ENCODE measurements at places on chromosomes 2 and 18.

DNA sequence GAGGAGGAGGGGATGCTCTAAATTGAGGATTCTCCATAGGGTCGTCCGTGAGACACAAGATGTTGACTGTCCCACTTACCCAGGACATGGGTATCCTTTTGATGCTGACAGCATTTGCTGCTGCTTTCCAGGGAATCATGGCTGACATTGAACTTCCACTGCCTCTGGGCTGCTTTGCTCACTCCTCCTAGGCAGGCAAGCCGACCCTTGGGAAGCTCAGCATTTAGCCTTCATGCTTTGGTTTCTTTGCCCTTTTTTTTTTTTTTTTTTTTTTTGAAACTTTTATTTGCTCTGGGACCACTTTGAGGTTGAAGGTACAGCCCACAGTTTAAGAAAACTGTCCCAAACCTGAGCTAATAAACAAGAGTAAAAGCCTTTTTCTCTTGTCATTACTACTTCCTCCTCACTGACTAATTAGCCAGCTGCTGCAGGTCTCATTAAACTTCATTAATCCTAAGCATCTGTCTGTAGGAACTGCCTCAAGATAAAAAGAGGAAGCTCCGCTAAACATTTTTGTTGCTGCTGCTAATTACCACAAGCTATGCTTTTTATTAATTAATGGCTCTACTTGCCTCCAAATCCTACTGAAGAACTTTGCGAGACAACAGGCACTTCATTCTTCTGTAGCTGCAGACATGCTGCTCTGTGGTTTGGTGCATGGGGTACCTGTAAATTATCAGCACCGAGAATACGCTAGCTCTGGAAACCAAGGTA is 125.4 kb downstream of the SPTBN1 start:
- DNase-seq = no peak

DNA sequence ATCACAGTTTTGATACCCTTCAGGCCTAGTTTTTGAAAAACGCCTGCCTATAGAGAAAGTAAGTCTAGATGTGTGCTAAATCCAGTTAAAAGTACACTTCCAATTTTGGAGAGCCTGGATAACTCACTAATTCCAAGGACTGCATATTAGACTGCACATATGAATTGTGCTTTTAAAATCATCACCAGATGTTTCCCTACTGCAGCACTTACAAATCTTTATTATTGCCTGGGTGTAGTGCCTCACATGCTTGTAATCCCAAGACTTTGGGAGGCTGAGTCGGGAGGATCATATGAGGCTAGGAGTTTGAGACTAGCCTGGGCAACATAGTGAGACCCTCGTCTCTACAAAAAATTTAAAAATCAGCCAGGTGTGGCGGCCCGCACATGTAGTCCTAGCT is 35.9 kb upstream of the HTR2B start:
- no peak for DNase-seq

DNA sequence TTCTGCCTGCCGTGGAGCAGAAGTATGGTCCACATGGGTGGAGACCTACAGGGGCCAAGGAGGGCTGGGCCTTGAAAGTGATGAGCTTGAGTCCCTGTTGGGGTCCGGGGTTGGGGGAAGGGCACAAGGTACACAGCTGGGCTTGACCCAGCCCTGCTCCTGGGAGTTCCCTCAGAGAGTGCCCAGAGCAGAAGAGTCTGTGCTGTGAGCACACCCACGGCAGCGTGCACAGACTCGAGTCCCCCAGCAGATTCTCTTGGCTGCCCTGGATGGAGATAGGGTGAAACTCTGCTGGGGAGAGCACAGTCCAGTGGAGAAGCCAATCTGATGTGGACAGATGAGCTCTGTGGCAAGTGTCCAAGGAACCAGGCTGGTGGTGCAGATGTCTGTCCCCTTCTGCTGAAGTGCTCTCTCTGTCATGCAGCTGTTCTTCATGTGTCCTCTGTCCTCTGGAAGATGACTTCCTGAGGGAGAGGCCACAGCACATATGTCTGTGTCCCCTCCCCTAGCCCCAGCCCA is 27.5 kb downstream of the INPP4A start:
- DNase-seq = no peak

- DNase-seq = no peak
Measured at GRCh38 chr18:62324181-62324828, 805 bp upstream of the TNFRSF11A start.

GRCh38 chr2:165762723-165763122 is 31.3 kb downstream of the GALNT3 start:
- no peak for DNase-seq

- no peak for DNase-seq
Measured at GRCh38 chr2:7722212-7722910, 805.1 kb downstream of the RNF144A start.

DNA sequence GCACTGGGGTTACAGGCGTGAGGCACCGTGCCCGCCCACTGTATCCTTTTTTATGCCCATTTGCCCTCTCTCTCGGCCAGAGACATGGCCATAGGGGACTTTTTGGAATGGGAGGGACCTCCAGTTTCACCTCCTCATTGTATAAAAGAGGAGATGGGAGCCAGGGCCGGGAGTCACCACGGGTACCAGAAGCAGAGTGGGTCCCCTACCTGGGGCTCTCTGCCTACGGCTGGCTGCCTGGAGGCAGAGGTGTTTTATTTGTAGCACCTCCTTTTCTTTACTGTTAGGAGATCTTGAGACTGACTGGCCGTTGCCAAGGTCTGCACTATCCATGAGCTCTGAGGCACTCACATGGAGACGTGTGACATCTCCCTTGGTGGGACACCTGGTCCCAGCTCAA is 162.8 kb downstream of the LDLRAD4 start:
- DNase-seq = no peak

- DNase-seq = no peak
Measured at GRCh38 chr2:234864506-234864905, 87.3 kb upstream of the SH3BP4 start.

GRCh38 chr2:86468162-86469033 is 27.2 kb downstream of the KDM3A start:
- no peak for DNase-seq

DNA sequence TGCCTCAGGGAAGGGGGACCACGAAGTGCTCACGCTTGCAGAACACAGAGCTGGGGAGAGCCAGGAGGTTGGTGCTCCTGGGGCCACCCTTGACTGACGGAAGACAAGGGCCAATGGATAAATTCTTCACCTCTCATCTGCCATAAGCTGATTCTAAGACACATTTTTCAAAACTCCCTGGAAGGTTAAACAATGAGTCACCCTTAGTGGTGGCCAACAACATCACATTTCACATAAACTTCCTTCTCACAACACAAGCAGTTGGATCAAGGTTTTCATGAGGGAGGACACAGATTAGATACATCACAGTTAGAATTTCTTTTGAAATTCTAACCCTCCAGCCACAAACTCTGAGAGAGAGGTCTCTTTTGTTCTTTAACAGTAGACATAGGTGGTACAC is 713.6 kb upstream of the POU3F3 start:
- DNase-seq = no peak

- no peak for DNase-seq
Measured at GRCh38 chr2:135980434-135981079, 4.9 kb downstream of the DARS1 start.

DNA sequence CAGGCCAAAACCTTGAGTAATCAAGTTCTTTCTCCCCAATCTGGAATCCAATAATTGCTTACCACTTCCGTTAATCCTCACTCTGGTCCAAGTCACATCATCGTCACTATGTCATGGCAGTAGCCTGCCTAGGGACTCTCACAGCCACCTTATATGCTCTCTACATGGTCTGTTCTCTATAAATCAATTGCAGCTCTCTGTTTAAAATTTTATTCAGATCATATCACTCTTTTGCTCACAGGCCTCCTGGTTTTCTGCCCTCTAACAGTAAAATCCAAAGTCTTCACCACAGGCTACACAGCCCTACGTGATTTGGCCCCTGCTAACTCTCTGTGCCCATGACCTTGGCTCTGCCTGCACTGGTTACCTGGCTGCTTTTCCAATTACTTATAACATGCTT is 188.7 kb downstream of the STK39 start:
- no peak for DNase-seq

DNA sequence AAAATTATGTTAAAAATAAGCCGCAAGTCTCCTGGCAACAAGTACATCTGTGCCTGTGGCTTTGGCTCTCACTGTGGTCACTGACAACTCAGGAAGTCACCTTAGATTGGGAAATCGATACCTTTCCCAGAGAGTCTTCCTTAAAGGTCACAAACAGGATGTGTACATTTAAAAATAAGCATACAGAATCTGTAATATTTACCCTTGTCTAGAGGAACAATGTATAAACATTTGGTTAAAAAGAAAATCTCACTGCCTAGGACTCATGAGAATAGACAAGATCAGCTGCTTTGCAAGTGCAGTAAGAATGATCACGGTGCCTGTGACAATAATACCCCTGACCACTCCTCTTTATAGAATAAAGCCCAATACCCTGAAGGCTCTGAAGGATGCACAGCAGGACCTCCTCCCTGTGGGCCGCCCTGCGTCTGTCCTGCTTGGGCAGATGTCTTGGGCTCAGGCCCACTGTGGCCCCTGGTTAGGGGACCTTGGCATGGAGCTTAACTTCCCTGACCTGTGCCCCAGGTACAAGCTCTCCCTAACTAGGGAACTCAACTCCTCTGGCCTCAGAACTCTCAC is 98.0 kb upstream of the MGAT4A start:
- DNase-seq = no peak

DNA sequence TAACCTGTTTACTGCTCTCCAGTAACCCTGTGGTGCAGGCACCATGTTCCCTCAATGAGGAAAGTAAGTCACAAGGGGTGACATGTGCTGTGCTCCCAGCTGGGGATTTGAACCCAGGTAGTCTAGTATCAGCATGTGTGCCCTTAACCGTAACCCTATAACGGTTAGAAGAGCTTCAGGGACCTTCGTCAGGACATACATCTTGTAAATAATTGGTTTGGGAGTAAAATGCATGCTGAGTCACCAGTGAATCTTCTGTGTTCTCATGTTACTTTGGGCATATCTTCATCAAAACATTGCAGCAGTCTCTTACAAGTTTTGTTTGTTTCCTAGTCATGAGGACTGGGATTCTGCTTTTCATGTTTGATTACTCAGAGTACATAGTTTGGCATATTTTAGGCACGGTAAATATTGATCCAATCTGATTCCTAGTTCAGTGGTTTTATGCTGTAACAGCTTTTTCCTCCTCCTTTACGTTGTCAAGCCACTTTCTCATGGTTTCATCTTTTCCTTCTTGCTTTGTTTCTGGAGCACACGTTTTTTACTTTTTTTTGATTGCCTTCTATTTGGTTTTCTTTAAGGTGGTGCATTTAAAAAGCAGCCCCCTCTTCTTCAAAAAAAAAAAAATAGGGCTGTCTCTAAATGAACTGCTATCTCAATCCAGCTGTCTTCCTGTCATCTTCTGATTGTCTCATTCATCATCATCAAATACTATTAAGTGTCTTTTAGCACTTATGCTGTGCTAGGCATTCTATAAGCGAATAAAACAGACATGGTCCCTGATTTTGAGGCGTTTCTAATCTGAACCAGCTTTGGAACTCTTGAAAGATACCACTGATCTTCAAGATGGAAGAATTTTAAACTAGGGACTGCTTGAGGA is 50.4 kb downstream of the CLIP4 start:
- no peak for DNase-seq

All from activated CD8-positive, alpha-beta memory T cell treated with anti-CD3 and anti-CD28 coated beads for 1 hour (primary cell).